ENCODE measurements at places on chromosomes 6 and 20. TPM values are rescaled to one million over a fixed set of nuclear protein-coding genes. Genes with fewer than 3 reads are reported as not detected.

DNA sequence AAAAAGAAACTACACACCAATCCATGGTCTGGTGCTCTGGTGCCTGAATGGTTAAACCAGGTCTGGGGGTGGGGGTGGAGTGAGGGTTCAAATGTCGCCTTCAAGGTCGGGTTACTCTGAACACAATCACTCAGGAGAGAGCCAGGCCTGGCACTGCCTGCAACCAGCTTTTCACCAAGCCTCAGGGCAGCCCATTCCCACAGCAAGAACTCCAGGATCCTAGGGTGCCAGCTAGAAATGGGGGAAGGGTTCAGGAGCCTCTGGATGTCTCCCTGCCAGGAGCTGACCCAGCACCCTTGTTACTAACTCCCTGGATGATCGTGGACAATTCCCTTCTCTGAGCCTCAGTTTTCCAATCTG, 6.7 kb downstream of the SDC4 start:
- no peak for DNase-seq

DNA sequence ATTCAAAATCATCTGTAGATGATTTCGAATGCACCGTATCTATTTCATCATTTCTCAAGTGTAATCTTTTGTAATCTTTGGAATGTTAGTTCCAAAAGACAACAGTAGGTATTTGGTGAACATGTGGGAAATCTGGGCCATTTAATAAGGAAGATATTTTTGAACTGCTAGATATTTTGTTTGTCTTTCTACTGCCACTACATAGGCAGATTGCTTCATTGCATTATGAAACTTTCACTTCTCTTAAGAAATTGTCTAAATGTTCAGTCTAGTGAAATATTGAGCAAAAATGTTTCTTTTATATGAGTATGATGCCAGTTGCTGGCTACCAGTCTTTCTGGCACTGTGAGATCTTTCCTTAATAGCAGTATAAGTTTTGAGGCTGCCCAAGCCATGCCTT, 527.8 kb upstream of the RNF217 start:
- DNase-seq: no peak

DNA sequence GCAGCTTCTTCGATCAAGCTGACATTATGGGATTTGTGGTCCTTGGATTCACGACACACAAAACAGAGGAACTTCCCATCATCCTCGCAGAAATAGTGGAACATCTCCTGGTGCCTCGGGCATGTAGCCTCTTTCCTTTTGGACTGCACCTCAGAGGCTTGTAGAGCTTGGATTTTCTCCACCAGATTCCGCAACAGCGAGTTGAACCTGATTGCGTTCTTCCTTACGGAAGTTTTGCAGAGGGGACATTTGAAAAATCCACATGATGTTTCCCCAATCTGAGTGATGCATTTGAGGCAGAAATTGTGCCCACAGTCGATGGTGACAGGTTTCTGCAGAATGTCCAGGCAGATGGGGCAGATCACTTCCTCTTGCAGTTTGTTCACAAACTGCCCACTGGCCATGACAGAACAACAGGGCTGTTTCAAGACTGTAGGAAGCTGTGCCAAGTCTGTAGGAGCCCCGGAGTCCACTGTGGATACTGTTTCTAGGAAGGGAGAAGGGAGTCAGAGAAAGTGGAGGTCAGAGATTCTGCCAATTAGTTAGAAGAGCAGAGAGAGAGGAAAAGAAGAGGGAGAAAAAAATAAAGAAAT, 392 bp downstream of the TRIM31 start:
- no peak for DNase-seq

The NRSN1 gene
- total RNA-seq: not detected

GRCh38 chr6:13711324-13711732, 307 bp downstream of the RANBP9 start:
- DNase-seq: peak; percentile 55

GRCh38 chr20:38859070-38859690, 53.7 kb downstream of the PPP1R16B start:
- DNase-seq: no peak

The MPC1 gene
- 10.0 TPM for total RNA-seq

The SAMD10 gene
- 5.7 TPM for total RNA-seq
